ENCODE measurements at places on chromosomes 3 and 15.

GRCh38 chr15:88535100-88535499 lies 11.4 kb downstream of the DET1 start:
- no peak for DNase-seq

GRCh38 chr3:157107037-157107436 lies 52.9 kb downstream of the CCNL1 start:
- DNase-seq = no peak

GRCh38 chr3:192516820-192517219 lies 210.5 kb downstream of the FGF12 start:
- DNase-seq = no peak

GRCh38 chr3:129424185-129424841 lies 4.1 kb downstream of the EFCAB12 start:
- DNase-seq = no peak

All from T-helper 1 cell (primary cell).